ENCODE measurements at places on chromosomes 4 and X. TPM values are rescaled to one million over a fixed set of nuclear protein-coding genes. Genes with fewer than 3 reads are reported as not detected.

TMPRSS11F gene
- not detected for total RNA-seq

PGAM4 gene
- not detected for total RNA-seq

HPGDS gene
- total RNA-seq, result not detected

RHOH gene
- total RNA-seq, result 3.2 TPM

ATOH1 gene
- total RNA-seq, result not detected

BTK gene
- not detected for total RNA-seq

DNA sequence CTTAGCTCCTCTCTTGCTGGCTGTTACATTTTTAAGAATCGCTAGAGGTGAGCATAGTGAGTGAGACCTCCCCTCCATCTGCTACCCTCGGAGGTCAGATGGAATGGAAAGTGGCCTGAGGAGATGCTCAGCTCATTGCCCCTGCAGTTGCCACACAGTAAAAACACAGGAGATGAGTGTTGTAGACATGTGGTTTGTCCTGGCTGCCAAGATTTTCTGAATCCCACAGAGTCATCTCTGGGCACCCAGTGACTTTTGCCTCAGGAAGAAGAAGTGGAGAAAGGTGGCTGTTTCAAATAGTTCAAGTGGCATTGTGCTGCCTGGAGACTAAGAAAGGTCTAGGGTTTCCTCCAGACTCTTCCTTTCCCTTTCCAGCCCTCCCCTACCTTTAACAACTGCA, 271.0 kb downstream of the STK32B start:
- H3K4me3 ChIP-seq, result no peak overlapping the region
- H3K27ac ChIP-seq, result no peak overlapping the region
- no peak for DNase-seq
- H3K36me3 ChIP-seq, result peaks cover 4% of the 10 kb centered on the region

- peaks cover 9% of the 10 kb centered on the region for H3K4me1 ChIP-seq
- DNase-seq, result no peak
- no peak overlapping the region for H3K4me3 ChIP-seq
- peaks cover 33% of the 10 kb centered on the region for H3K27me3 ChIP-seq
- no peak overlapping the region for H3K27ac ChIP-seq
Observed at GRCh38 chr4:169054879-169055278, 44.8 kb upstream of the CBR4 start.

GRCh38 chr4:140172960-140173359, 19.0 kb upstream of the MAML3 start:
- no peaks in the 10 kb centered on the region for H3K36me3 ChIP-seq
- no peak overlapping the region for H3K27ac ChIP-seq
- H3K4me1 ChIP-seq, result no peaks in the 10 kb centered on the region

GRCh38 chrX:34810916-34811315, 131.7 kb upstream of the FAM47B start:
- H3K36me3 ChIP-seq, result no peaks in the 10 kb centered on the region
- H3K27me3 ChIP-seq, result no peaks in the 10 kb centered on the region
- H3K4me1 ChIP-seq, result peaks cover 5% of the 10 kb centered on the region

DNA sequence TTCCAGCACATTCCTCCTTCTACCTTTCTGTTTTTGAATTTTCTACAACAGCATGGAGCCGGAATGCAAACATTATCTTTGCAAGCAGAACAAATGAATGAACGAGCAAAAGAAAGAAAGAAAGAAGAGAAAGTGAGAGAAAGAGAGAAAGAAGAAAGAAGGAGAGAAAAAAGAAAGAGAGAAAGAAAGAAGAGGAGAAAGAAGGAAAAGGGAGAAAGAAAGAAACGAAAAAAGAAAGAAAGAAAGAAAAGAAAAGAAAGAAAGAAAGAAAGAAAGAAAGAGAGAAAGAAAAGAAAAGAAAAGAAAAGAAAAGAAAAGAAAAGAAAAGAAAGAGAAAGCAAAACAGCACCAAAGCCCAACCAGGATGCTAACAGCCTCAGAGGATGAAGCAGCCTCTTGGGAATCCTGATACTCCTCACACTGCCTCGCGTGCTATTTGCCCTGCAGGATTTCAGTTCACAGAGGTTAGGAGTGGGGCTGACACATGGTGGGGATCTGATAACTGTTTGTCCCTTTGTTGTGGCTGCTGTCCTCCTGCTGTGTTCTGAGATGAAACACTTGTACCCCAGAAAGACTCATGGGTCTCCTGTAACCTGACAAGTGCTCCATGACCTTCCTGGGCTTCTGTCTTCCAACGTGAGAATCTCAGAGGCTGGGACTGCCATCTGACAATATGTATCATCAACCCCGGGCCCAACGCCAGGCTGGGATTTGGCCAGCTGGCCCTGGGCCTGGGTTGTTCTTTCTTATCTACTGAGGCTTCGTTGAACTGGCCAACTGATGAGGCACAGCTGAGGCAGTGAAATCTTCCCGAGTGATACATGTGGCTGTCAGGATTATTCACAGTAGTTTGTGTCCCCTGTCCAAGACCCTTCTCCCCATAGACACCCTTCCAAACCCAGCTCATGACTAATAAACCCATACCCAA, 61.0 kb downstream of the SEPSECS start:
- DNase-seq, result no peak
- H3K4me1 ChIP-seq, result peaks cover 15% of the 10 kb centered on the region
- peaks cover 2% of the 10 kb centered on the region for H3K36me3 ChIP-seq
- no peak overlapping the region for H3K4me3 ChIP-seq
- H3K27ac ChIP-seq, result peak overlapping the region; percentile 20

- DNase-seq, result no peak
- H3K27me3 ChIP-seq, result no peaks in the 10 kb centered on the region
- H3K36me3 ChIP-seq, result peaks cover 22% of the 10 kb centered on the region
- H3K4me3 ChIP-seq, result no peak overlapping the region
- H3K4me1 ChIP-seq, result no peaks in the 10 kb centered on the region
Observed at GRCh38 chr4:186852073-186852420, 128.4 kb upstream of the FAT1 start.

DNA sequence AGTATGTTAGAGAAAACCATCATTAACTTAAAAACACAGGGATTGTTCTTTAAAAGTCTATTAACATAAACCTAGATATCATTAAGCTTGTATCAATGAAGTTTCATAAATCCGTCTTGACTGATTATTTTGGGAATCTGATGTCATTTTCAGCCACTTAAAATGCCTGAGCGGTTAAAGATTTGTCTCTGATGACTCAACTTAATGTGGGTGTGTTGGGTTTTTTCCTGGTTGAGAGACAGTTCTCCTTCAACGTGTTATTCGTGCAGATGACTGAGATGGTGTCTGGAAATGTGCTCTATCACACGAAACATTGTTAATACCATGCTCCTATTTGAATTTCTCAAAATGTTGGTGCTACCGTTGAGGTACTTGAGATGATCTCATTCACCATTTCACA, 227.3 kb upstream of the TENM3 start:
- no peaks in the 10 kb centered on the region for H3K36me3 ChIP-seq
- H3K27ac ChIP-seq, result no peak overlapping the region
- no peak overlapping the region for H3K4me3 ChIP-seq

- no peak overlapping the region for H3K27ac ChIP-seq
- peaks cover 10% of the 10 kb centered on the region for H3K4me1 ChIP-seq
- no peaks in the 10 kb centered on the region for H3K27me3 ChIP-seq
- DNase-seq, result no peak
- no peak overlapping the region for H3K4me3 ChIP-seq
- H3K36me3 ChIP-seq, result no peaks in the 10 kb centered on the region
Observed at GRCh38 chr4:148021686-148022085, 289.8 kb downstream of the ARHGAP10 start.

GRCh38 chrX:118510111-118510510, 14.5 kb downstream of the DOCK11 start:
- no peak overlapping the region for H3K27ac ChIP-seq
- H3K36me3 ChIP-seq, result peaks cover 11% of the 10 kb centered on the region
- H3K4me3 ChIP-seq, result no peak overlapping the region

DNA sequence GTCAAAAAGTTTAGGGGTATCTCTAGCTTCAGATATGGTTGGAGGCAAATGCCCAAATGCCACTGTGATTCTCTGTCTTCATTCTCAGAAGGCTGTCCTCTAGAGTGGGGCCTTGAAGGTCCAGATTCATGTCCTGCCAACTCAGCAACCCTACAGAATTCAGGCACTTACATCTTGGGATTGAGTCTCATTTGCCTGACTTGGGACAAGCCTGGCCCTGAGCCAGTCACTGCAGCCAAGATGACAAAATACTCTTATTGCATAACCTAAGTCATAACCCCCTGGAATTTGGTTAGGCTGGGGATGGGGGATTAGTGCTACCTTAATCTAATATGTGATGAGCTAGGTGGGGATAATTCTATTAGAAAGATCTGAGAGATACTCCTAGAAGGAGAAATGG, 100.5 kb downstream of the AREG start:
- no peak overlapping the region for H3K27ac ChIP-seq
- H3K27me3 ChIP-seq, result no peaks in the 10 kb centered on the region
- H3K4me1 ChIP-seq, result no peaks in the 10 kb centered on the region
- H3K4me3 ChIP-seq, result no peak overlapping the region
- DNase-seq, result no peak
- no peaks in the 10 kb centered on the region for H3K36me3 ChIP-seq

- H3K27ac ChIP-seq, result no peak overlapping the region
- no peaks in the 10 kb centered on the region for H3K27me3 ChIP-seq
- H3K4me1 ChIP-seq, result peaks cover 4% of the 10 kb centered on the region
- no peak overlapping the region for H3K4me3 ChIP-seq
- no peak for DNase-seq
- no peaks in the 10 kb centered on the region for H3K36me3 ChIP-seq
Observed at GRCh38 chr4:151658959-151659600, 101.7 kb downstream of the GATB start.

DNA sequence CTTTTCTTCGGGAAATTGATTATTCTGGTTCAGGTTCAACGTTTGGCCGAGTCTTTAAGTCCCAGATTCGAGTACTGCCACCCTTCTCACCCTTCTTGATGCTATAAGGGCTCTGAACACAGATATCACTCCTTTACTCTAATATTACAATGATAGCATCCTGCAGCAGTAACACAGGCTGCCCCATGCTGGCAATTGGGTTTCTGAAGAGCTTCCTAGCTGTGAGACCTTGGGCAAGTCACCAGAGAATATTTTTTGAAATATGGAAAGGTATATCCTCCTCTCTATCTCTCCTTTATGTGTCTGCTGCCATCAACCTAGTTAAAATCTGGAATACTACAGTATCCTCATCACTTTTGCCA, 297 bp upstream of the MTMR8 start:
- peak overlapping the region; percentile 92 for H3K4me3 ChIP-seq
- no peak for DNase-seq
- H3K4me1 ChIP-seq, result peaks cover 14% of the 10 kb centered on the region
- H3K27ac ChIP-seq, result no peak overlapping the region

- no peaks in the 10 kb centered on the region for H3K4me1 ChIP-seq
- no peak overlapping the region for H3K27ac ChIP-seq
- H3K4me3 ChIP-seq, result no peak overlapping the region
- H3K27me3 ChIP-seq, result no peaks in the 10 kb centered on the region
- peaks cover 26% of the 10 kb centered on the region for H3K36me3 ChIP-seq
Observed at GRCh38 chr4:185341841-185342240, 53.9 kb downstream of the LRP2BP start.

GRCh38 chr4:898869-899555, 33.1 kb downstream of the GAK start:
- H3K27ac ChIP-seq, result no peak overlapping the region
- peaks cover 3% of the 10 kb centered on the region for H3K36me3 ChIP-seq
- H3K4me3 ChIP-seq, result no peak overlapping the region

DNA sequence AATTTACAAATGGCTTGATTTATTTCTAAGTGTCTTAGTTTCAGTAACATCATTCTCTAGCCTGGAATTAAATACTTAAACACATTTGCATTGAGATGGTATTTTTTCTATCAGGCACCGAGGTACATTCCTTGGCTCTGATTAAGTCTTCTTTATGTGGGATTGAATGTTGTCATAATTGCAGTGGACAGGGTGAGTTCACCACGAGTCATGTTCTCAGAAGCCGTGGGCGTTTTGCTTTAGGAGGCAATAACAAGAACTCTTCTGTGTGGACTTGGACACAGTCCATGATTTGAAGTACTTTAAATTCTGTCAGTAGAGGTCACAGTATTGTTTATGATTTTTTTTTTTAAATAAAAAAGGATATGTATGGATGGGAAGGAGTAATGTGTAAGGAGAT, 57.1 kb upstream of the EFHC2 start:
- no peaks in the 10 kb centered on the region for H3K27me3 ChIP-seq

GRCh38 chr4:181507180-181507835, 735.9 kb upstream of the TENM3 start:
- no peak for DNase-seq
- no peaks in the 10 kb centered on the region for H3K36me3 ChIP-seq
- peaks cover 3% of the 10 kb centered on the region for H3K27me3 ChIP-seq
- H3K27ac ChIP-seq, result no peak overlapping the region
- H3K4me1 ChIP-seq, result peaks cover 54% of the 10 kb centered on the region

DNA sequence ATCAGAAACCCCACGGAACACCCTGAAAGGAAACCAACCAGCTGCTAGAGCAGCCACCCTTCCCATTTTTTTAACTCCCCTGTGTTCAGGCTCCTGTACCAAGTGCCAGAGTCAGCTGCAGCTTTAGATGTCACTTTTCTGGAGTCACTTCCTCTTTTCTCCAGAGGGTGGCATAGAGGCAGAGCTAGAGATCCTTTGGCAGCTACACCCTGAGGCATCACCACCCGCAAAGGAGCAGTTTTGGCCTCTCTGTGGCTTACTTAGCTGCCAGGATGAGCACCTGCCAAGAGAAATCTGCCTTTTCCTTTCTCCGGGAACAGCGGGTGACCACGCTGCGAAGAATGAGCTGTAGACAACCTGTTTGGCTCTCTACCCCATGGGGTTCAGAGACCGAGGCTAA, 58.0 kb upstream of the CHRDL1 start:
- no peak overlapping the region for H3K4me3 ChIP-seq
- H3K4me1 ChIP-seq, result no peaks in the 10 kb centered on the region
- DNase-seq, result peak; percentile 13
- peaks cover 2% of the 10 kb centered on the region for H3K27me3 ChIP-seq

DNA sequence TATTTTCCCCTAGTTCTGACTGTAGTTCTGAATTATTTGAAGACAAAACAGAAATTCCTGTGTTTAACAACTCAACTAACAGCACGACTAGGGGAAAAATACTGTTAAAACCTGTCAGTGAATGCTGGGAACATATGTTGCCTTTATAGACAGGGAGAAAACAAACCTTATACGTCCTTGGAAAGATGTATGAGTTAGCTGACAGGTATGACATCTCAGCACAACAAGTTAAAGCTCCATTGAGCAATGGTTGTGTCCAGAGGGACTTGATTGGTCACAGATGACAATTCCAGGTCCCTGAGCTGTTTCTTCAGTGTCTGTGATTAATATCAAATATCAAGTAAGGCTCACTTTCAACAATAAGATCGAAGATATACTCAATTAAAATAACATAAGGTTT, 58.2 kb upstream of the DDIT4L start:
- H3K4me1 ChIP-seq, result no peaks in the 10 kb centered on the region
- no peaks in the 10 kb centered on the region for H3K36me3 ChIP-seq
- H3K27ac ChIP-seq, result no peak overlapping the region
- DNase-seq, result no peak
- H3K4me3 ChIP-seq, result no peak overlapping the region

DNA sequence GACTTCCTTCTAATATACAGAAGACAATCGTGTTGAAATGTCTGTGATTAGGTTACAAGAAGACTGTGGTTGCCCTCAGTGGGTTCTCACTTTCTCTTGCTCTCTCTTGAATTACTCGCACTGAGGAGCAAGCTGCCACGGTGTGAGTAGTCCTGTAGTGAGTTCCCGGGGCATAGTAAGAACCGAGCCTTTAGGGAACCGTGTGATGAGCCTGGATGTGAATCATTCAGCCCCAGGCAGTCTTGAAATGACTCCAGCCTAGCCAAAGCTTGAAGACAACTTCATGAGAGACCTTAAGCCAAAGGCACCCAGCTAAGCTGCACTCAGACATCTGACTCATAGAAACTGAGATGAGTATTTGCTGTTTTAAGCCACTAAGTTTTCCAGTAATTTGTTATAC, 292.7 kb downstream of the SPOCK3 start:
- H3K36me3 ChIP-seq, result no peaks in the 10 kb centered on the region
- H3K4me1 ChIP-seq, result no peaks in the 10 kb centered on the region
- no peak overlapping the region for H3K27ac ChIP-seq

- H3K27ac ChIP-seq, result no peak overlapping the region
- no peaks in the 10 kb centered on the region for H3K4me1 ChIP-seq
- H3K4me3 ChIP-seq, result no peak overlapping the region
- DNase-seq, result no peak
- peaks cover 5% of the 10 kb centered on the region for H3K36me3 ChIP-seq
Observed at GRCh38 chrX:14670819-14671218, 141.5 kb downstream of the GLRA2 start.

Data from neural crest cell (in vitro differentiated cells).